T-helper 2 cell treated with Interferon-gamma antibody and Interleukin-4, amounts not matched to agents 5 μg/mL and 100 μg/mL, for 36 hours (primary cell): ENCODE measurements at places on chromosomes 3 and 15.
A peak's percentile ranks its signal among the peaks of the same experiment; 100 is the strongest.

- H3K4me1 ChIP-seq, result no peaks in the 10 kb centered on the region
- no peak overlapping the region for H3K27ac ChIP-seq
- DNase-seq, result no peak
- no peaks in the 10 kb centered on the region for H3K27me3 ChIP-seq
- H3K36me3 ChIP-seq, result no peaks in the 10 kb centered on the region
- H3K4me3 ChIP-seq, result no peak overlapping the region
Observed at GRCh38 chr3:161925749-161926360, 429.2 kb downstream of the OTOL1 start.

DNA sequence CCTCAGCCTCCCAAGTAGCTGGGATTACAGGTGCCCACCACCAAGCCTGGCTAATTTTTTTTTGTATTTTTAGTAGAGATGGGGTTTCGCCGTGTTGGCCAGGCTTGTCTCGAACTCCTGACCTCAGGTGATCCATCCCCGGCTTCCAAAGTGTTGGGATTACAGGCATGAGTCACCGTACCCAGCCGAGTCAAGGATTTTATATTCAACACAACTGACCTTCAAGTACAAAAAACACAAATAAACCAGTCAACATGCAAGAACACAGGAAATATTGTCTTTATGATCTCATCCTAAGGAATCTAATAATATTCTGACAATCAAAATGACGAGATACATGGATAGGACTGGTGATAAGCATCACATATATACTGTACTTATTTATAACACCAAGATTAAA lies 37.9 kb downstream of the TJP1 start:
- no peaks in the 10 kb centered on the region for H3K4me1 ChIP-seq
- H3K27me3 ChIP-seq, result peaks cover 4% of the 10 kb centered on the region
- no peak overlapping the region for H3K4me3 ChIP-seq
- no peak for DNase-seq
- H3K27ac ChIP-seq, result no peak overlapping the region

- no peak overlapping the region for H3K4me3 ChIP-seq
- H3K36me3 ChIP-seq, result no peaks in the 10 kb centered on the region
- H3K4me1 ChIP-seq, result peaks cover 21% of the 10 kb centered on the region
Observed at GRCh38 chr3:111285184-111285538, 213.5 kb downstream of the NECTIN3 start.

GRCh38 chr15:86854176-86854575 lies 774.5 kb downstream of the AGBL1 start:
- H3K4me1 ChIP-seq, result no peaks in the 10 kb centered on the region
- no peaks in the 10 kb centered on the region for H3K27me3 ChIP-seq
- no peak overlapping the region for H3K4me3 ChIP-seq

GRCh38 chr3:136562026-136562425 lies 190.2 kb downstream of the STAG1 start:
- no peak overlapping the region for H3K4me3 ChIP-seq
- DNase-seq, result no peak
- H3K27ac ChIP-seq, result no peak overlapping the region
- peaks cover 7% of the 10 kb centered on the region for H3K4me1 ChIP-seq
- no peaks in the 10 kb centered on the region for H3K27me3 ChIP-seq
- H3K36me3 ChIP-seq, result peaks cover 8% of the 10 kb centered on the region

- DNase-seq, result no peak
- H3K4me1 ChIP-seq, result no peaks in the 10 kb centered on the region
- H3K4me3 ChIP-seq, result no peak overlapping the region
- H3K27me3 ChIP-seq, result peaks cover 8% of the 10 kb centered on the region
Observed at GRCh38 chr15:66078929-66079275, 174.6 kb downstream of the MEGF11 start.

DNA sequence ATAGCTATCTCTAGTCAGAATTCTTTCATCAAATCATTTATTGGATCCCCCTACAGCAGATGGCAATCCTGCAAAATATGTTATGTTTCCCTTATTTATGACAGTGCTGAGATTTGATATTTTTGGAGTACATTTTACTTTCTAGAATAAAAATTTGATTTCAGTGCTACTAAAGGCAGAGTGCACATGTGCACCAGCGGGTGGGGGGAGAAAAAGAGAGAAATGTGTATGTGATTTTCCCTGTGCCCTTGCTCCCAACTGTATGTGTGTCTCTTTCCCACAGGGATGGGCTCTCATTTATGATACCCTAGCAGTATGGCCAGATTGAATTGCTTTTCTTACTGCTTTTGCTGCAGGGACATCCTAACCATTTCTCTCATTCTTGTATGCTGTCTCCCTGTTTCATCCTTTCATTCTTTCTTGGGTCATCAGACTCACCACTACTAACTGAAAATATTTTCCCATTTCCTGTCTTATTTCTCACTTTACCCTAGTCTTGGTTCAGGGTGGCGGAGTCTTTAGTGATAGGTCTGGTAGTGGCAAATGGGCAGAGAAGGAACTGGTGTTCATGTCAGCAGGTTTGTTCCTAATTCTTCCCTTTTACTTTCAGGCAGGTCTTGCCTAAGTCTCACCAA lies 140.7 kb downstream of the TCF12 start:
- H3K36me3 ChIP-seq, result peaks cover 4% of the 10 kb centered on the region
- H3K4me1 ChIP-seq, result peaks cover 15% of the 10 kb centered on the region
- DNase-seq, result no peak
- no peak overlapping the region for H3K27ac ChIP-seq
- H3K27me3 ChIP-seq, result no peaks in the 10 kb centered on the region

GRCh38 chr3:147089286-147089685 lies 317.1 kb downstream of the ZIC4 start:
- no peaks in the 10 kb centered on the region for H3K36me3 ChIP-seq
- no peaks in the 10 kb centered on the region for H3K4me1 ChIP-seq
- no peak overlapping the region for H3K4me3 ChIP-seq
- H3K27ac ChIP-seq, result no peak overlapping the region
- H3K27me3 ChIP-seq, result no peaks in the 10 kb centered on the region

DNA sequence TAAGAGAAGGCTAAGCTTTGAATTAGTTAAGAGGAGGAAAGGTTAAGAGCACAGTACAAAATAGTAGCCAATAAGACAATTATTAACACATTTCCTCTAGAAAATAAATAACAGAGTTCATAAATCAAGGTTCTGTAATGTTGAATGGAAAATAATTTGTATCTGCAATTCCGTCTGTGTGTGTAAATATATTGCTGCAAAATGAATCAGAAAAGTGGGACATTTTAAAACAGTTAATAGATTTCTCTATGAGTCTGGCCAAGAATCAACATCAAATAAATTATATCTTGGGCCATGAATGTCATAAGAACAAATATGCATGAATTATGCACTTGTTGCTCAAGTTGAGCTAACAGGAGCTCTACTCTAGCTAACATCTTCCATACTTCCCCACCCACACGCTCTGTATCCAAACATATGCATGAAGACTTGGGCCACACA lies 14.2 kb upstream of the SUCNR1 start:
- H3K4me3 ChIP-seq, result no peak overlapping the region
- peaks cover 28% of the 10 kb centered on the region for H3K27me3 ChIP-seq
- H3K4me1 ChIP-seq, result no peaks in the 10 kb centered on the region
- DNase-seq, result no peak
- no peaks in the 10 kb centered on the region for H3K36me3 ChIP-seq

- H3K27ac ChIP-seq, result no peak overlapping the region
- H3K4me3 ChIP-seq, result no peak overlapping the region
- peaks cover 32% of the 10 kb centered on the region for H3K4me1 ChIP-seq
- no peaks in the 10 kb centered on the region for H3K36me3 ChIP-seq
- peaks cover 3% of the 10 kb centered on the region for H3K27me3 ChIP-seq
Observed at GRCh38 chr15:78090422-78091063, 1.8 kb upstream of the SH2D7 start.

GRCh38 chr3:16239086-16239770 lies 25.5 kb downstream of the DPH3 start:
- peaks cover 11% of the 10 kb centered on the region for H3K4me1 ChIP-seq
- DNase-seq, result no peak
- H3K4me3 ChIP-seq, result no peak overlapping the region
- no peaks in the 10 kb centered on the region for H3K36me3 ChIP-seq
- H3K27me3 ChIP-seq, result no peaks in the 10 kb centered on the region
- no peak overlapping the region for H3K27ac ChIP-seq

- no peak for DNase-seq
- no peak overlapping the region for H3K27ac ChIP-seq
- no peaks in the 10 kb centered on the region for H3K27me3 ChIP-seq
- peaks cover 10% of the 10 kb centered on the region for H3K36me3 ChIP-seq
- H3K4me3 ChIP-seq, result no peak overlapping the region
Observed at GRCh38 chr3:171453180-171453886, 6.9 kb downstream of the TNIK start.

GRCh38 chr3:148420242-148420641 lies 277.5 kb upstream of the AGTR1 start:
- no peak for DNase-seq
- no peak overlapping the region for H3K27ac ChIP-seq
- no peaks in the 10 kb centered on the region for H3K27me3 ChIP-seq
- H3K4me1 ChIP-seq, result no peaks in the 10 kb centered on the region
- no peaks in the 10 kb centered on the region for H3K36me3 ChIP-seq

DNA sequence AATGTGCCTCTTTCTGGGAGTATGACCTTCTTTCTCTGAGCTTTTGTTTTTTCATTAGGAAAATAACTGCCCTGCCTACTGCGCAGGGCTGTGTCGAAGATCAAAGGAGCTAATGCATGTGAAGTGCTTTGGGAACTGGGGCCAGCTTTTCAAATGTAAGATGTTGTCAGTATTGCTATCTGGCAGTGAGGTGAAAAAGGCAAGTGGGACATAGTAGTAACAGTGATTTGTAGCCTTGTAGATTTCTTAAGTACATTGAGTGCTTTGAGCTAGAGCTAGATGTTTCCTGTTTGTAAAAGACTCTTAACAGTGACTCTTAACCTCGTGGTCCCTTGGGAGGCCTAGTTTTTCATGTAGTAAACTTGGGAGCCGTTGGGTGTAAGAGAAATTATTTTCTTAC lies 126.5 kb downstream of the ECT2 start:
- no peak overlapping the region for H3K4me3 ChIP-seq
- H3K27ac ChIP-seq, result no peak overlapping the region
- H3K36me3 ChIP-seq, result no peaks in the 10 kb centered on the region
- DNase-seq, result no peak
- no peaks in the 10 kb centered on the region for H3K4me1 ChIP-seq
- no peaks in the 10 kb centered on the region for H3K27me3 ChIP-seq

DNA sequence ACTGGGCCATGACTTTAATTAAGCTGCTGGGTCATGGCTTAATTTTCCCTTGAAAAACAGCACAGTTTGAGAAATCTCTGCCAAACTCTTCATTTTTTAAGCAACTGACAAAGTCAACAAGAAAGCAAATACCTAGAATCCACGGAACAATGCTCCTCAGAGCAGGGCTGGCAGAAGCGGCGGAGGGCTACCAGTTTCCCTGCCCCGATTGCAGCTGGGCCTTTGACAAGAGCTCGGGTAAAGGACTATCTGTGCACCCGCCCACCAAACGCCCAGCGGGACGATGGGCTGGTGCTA lies 1.2 kb downstream of the GOLIM4 start:
- no peaks in the 10 kb centered on the region for H3K36me3 ChIP-seq
- peaks cover 24% of the 10 kb centered on the region for H3K4me1 ChIP-seq
- peak overlapping the region; percentile 41 for H3K27ac ChIP-seq
- no peak for DNase-seq
- peak overlapping the region; percentile 82 for H3K4me3 ChIP-seq

DNA sequence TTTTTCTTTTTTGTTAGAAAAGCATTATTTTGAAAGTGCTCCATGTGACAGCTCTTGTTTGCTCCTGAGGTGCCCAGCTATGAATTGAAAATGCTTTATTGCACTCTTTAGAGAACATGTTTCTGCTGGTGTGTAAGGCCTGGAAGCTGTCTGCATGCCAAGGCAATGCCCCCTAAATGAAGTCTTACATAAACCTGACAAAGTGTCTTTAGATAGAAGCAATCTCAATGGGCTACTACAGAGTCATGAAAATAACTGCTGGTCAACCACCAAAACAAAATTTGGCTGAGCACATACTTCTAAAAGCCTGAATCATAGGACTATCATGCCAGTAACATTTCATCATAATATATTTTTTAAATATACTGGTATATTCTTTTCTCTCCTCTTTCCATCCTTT lies 178.7 kb downstream of the THRB start:
- no peaks in the 10 kb centered on the region for H3K4me1 ChIP-seq
- H3K27me3 ChIP-seq, result no peaks in the 10 kb centered on the region
- H3K27ac ChIP-seq, result no peak overlapping the region
- H3K4me3 ChIP-seq, result no peak overlapping the region
- H3K36me3 ChIP-seq, result no peaks in the 10 kb centered on the region
